ENCODE measurements at places on chromosomes 16 and 17. TPM values are rescaled to one million over a fixed set of nuclear protein-coding genes. Genes with fewer than 3 reads are reported as not detected.

The SALL1 gene
- total RNA-seq = not detected

The DNAJC7 gene
- total RNA-seq = 82.0 TPM

The KCTD19 gene
- total RNA-seq = 0.74 TPM

The SPATA32 gene
- total RNA-seq = not detected

The IRX6 gene
- total RNA-seq = 3.5 TPM

The NT5M gene
- 1.1 TPM for total RNA-seq

The KRTAP2-1 gene
- total RNA-seq = not detected

The HSPB9 gene
- not detected for total RNA-seq

The SLC52A1 gene
- total RNA-seq = 0.86 TPM

The BCAR1 gene
- 65.1 TPM for total RNA-seq

The KCNJ16 gene
- total RNA-seq = 0.62 TPM

The TNFRSF17 gene
- total RNA-seq = 1.4 TPM

The C17orf113 gene
- total RNA-seq = 0.89 TPM

The SEZ6 gene
- total RNA-seq = not detected

The NPIPA7 gene
- total RNA-seq = 10.0 TPM

The NTN3 gene
- total RNA-seq = 0.24 TPM

The DHX40 gene
- 32.3 TPM for total RNA-seq

The GCGR gene
- total RNA-seq = not detected

The KCNJ2 gene
- total RNA-seq = 15.6 TPM

The MINK1 gene
- total RNA-seq = 155 TPM

The SULT1A3 gene
- total RNA-seq = 23.1 TPM
